A549 treated with dexamethasone at 1 μM for 4 hours (cell line): ENCODE measurements at places on chromosomes 4 and X. TPM values are rescaled to one million over a fixed set of nuclear protein-coding genes. Genes with fewer than 3 reads are reported as not detected.

The ZDHHC15 gene
- total RNA-seq = not detected in 5 replicates

The WDFY3 gene
- total RNA-seq = 6.4 to 13.7 TPM (median 10.4 TPM) in 5 replicates

The GSX2 gene
- total RNA-seq = not detected in 5 replicates

The ABCG2 gene
- total RNA-seq = 15.2 to 18.9 TPM (median 18.6 TPM) in 5 replicates

The AADAT gene
- total RNA-seq = 7.6 to 9.6 TPM (median 8.4 TPM) in 5 replicates

The PFKFB1 gene
- total RNA-seq = 0.07 to 0.15 TPM (median 0.10 TPM) in 3 of 5 replicates, not detected in the others

The ERAS gene
- total RNA-seq = 0.06 to 0.15 TPM (median 0.07 TPM) in 3 of 5 replicates, not detected in the others

The TCEAL2 gene
- not detected in 5 replicates for total RNA-seq

The IL1RAPL1 gene
- 0.06 TPM in 1 of 5 replicates, not detected in the others for total RNA-seq

The ADGRG4 gene
- total RNA-seq = not detected in 5 replicates

The NEIL3 gene
- 6.8 to 9.2 TPM (median 8.9 TPM) in 5 replicates for total RNA-seq

The FRAS1 gene
- total RNA-seq = 2.1 to 3.8 TPM (median 3.2 TPM) in 5 replicates

The ARHGAP4 gene
- total RNA-seq = 0.82 to 2.5 TPM (median 2.0 TPM) in 5 replicates

The UGT2A1 gene
- not detected in 5 replicates for total RNA-seq

The POLR2B gene
- 66.0 to 75.2 TPM (median 68.3 TPM) in 5 replicates for total RNA-seq

The MAGEE2 gene
- total RNA-seq = not detected in 5 replicates

The ITIH6 gene
- total RNA-seq = 0.01 TPM in 1 of 5 replicates, not detected in the others

The AVPR2 gene
- 0.05 TPM in 1 of 5 replicates, not detected in the others for total RNA-seq

The RRH gene
- 0.06 to 0.08 TPM (median 0.07 TPM) in 3 of 5 replicates, not detected in the others for total RNA-seq
